ENCODE measurements at places on chromosomes 2 and 18.

- DNase-seq, result no peak
These were observed 302.0 kb downstream of the PIEZO2 start for GRCh38 chr18:10847408-10847790.

DNA sequence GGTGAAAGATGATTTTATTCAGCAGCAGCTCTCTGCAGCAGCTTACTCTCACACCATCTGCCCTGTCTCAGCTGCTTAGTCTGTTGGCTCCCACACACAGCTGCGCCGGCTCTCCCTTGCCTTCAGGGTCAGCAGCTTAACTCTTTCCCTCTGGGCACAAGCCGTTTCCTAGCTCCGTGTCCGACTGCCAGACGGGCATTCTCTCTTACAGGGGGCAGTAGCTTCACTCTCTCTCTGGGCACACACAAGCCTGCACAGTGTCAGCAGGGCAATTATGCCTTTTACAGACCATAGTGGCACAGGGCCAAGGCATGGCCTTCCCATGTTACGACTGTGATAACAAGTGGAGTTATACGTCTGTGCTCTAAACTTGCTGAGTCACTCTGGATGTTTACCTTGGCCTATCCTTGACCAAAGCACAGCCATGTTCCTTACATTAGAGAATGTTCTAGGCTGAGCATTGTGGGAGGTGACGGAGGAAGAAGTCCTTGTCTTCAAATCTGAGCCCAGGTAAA, 31.7 kb downstream of the PCARE start:
- DNase-seq, result no peak

DNA sequence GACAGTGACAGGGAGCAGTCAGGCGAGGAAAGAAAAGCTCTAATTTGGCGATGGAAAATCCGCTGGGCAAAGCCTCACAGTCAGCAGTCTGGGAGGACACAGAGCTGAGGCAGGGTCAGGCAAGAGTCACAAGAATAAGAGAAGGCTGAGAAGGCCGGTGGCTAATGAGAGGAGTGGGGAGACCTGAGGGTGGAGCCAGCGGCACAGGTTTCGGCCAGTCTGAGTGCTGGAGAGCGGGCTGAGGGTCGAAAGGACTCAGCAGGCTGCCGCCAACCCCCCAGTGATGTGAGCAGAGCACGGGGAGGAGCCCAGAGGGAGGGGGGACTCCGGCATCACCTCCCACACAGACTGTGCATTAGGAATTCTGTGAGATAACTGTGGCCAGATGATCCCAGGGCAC, 500.6 kb upstream of the MYT1L start:
- no peak for DNase-seq

DNA sequence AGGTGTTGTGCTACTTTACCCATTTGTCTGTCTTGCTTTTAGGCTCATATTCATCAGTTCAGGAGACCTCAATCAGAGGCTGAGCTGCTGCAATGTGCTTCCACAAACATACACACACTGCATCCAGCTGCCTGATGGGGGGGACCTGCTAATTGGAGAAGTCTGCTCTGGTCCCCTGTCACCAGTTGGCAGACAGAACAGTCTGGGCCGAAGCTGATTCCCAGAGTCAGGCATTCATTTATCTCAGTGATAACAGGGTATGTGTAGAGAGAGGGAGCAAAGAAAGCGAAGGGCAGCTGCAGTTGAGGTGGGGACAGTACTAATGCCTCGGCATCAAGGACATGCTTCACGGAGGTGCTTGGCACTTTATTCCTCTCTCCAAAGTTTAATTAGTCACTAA, 584.3 kb upstream of the PIK3C3 start:
- DNase-seq, result no peak

DNA sequence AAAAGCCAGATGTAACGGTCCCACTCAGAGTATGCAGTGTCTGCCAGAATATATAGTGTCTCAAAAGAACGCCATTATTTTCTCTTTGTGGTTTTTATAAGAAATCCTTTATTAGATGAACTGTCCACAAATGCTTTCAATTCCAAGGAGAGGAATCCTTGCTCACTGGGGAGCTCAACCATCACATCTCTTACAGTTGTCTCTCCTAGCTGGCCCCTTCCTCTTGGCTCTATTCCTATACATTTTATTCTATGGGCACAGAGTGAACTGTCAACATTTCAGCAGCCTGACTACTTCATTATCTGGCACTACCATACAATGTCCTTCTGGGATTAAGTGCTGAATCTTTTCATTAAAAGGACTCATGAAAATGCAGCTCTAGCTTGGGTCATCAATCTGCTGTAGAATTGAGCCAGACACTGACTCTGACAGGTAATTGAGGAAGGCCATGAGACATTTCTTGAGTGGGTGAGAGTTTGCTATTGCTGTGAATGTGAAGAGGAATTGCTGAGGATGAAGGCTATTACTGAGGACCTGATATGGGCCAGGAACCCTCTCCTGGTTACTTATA, 96.5 kb upstream of the THOC1 start:
- DNase-seq, result no peak

DNA sequence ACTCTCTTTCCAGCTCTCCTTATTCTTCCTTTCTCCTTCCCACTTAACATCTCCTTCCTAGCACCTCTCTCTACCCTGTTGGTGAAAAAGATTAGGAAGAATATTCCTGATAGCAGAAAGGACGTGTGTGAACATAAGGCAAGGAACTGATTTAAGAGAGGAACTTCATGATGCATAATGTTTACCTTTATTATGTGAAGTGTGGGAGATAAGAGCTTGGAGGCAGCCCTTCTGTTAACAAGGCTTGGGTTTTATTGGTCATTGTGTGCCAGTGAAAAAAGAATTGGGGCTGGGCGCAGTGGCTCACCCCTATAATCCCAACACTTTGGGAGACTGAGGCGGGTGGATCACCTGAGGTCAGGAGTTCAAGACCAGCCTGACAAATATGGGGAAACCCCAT, 34.4 kb downstream of the KCNJ13 start:
- no peak for DNase-seq

GRCh38 chr2:32436150-32436549, 79.3 kb downstream of the BIRC6 start:
- no peak for DNase-seq

DNA sequence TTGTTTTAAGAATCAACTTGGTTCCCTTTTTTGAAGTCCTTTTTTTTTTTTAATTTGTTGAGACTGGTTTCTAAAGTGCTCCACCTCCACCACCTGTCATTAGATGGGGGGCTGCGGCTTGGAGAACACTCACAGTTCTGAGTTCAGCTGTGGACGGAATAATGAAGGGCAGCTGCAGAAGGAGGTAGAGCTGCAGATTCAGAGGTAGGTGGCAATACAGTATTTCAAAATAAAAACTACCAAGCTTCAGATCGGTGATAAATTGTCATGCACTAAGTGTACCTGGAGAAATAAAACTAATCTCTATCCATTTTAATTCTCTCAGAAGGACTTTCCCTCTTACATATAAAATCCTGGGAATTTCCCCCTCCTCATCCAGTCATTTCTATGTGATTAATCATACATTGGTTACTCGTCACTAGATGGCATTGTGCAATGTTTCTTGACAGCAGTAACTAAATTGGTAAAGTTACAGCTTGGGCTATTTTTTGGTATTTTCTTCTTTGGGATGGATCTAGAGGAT, 81.1 kb upstream of the SLC39A10 start:
- no peak for DNase-seq

DNA sequence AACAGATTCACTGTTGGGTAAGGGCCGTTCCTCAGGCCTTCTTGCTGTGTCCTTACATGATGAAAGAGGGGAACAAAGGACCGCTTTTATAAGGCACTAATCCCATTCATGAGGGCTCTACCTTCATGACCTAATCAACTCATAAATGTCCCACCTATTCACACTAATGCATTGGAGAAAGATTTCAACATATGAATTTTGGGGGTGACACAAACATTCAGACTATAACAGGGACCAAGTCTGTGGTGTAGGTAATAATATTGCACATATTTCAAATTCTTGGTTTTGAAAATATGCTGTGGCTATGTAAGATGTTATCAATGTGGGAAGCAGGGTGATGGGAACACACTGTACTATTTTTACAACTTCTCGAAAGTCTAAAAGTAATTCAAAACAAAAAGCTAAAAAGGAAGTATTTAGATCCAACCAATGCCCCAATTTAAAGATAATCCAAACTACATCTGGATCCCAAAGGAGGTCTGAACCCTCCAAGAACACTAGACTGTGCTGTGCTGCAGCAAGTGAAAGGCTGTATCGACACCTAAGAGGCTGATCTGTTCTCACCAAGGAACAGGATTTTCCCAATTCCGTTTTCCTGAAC, 82.4 kb upstream of the TGIF1 start:
- no peak for DNase-seq

DNA sequence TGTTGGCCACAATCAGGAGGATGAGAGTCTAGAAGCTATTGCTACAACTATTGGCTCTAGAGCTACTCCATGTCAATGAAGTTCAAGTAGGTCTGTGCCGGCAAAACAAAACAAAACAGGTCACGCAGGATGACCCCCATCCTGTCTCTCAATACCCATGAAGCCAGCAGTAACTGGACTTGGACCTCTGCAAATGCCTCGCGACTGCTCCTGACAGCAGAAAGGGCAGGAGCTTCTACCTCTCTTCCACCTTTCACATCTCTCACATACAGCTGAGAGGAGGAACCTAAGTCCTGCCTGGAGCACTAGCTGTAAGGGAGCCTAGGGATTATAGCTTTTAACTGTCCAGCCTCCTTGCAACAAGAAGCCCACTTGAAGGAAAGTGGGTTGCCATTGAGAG, 16.0 kb downstream of the PRKAG3 start:
- DNase-seq, result no peak

GRCh38 chr2:1375794-1376193, 37.5 kb upstream of the TPO start:
- DNase-seq, result no peak

DNA sequence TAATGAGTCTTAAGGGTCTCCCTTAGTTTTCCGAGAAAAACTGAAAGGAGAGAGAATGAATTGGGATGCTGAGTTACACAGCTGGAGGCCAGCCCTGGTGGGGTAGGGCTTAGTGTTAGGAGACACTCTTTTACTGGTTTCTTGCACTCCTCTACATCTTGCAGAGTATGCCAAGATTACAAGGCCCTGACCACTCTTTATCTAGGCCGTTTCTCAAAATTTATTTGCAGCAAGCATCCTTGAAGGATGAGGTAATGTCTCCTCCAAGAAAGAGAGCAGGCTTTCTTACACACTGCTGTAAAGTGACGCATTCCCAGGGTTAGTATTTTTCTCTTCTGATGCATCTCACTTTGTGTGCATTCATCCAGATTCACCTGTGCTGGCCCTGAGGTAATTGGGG, 166.2 kb downstream of the TDRD15 start:
- DNase-seq, result no peak

- DNase-seq, result peak; percentile 2
These were observed 479 bp upstream of the AOX1 start for GRCh38 chr2:200585340-200585729.

DNA sequence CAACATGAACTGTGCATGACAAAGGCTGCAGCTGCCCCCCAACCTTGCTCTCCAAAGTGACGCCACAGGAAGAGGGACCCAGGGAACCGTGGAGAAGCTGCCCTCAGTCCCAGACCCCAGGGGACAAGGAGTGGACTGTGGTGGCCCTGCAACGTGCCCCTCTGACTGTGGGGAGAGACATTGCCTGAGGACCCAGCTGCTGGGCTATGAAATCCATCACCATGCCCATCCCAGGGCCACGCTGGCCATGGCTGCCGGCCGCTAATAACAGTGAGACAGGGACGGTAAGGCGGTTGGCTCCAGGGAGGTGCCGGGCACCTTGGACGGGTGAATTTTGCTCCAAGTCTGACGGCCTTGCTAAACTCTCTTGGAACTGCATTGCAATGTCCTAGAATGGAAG, 211.3 kb upstream of the HDAC4 start:
- DNase-seq, result no peak

Data from putamen (tissue), 1 donor.